ENCODE measurements at places on chromosomes 2 and 18.

- DNase-seq = no peak
Measured at GRCh38 chr2:62498739-62499138, 7.3 kb downstream of the TMEM17 start.

DNA sequence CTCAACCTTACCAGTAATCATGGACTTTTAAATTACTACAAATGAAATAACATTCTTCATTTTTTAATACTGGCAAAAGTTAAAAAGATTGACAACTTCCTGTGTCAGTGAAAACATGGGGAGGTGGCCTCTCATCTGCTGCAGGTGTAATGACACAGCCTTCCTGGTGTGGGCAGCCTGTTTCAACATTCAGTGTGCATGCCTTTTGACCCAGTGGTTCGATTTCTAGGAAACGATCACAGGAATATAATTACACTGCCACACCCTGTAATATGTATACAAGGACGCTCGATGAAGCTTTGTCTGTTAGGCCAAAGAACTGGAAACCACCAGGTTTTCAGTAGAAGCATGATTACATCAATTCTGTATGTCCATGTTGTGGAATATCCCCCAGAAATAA, 68.7 kb downstream of the MTHFD2 start:
- DNase-seq = peak; percentile 29

GRCh38 chr18:66210875-66211274, 393.0 kb downstream of the CDH19 start:
- DNase-seq = no peak

DNA sequence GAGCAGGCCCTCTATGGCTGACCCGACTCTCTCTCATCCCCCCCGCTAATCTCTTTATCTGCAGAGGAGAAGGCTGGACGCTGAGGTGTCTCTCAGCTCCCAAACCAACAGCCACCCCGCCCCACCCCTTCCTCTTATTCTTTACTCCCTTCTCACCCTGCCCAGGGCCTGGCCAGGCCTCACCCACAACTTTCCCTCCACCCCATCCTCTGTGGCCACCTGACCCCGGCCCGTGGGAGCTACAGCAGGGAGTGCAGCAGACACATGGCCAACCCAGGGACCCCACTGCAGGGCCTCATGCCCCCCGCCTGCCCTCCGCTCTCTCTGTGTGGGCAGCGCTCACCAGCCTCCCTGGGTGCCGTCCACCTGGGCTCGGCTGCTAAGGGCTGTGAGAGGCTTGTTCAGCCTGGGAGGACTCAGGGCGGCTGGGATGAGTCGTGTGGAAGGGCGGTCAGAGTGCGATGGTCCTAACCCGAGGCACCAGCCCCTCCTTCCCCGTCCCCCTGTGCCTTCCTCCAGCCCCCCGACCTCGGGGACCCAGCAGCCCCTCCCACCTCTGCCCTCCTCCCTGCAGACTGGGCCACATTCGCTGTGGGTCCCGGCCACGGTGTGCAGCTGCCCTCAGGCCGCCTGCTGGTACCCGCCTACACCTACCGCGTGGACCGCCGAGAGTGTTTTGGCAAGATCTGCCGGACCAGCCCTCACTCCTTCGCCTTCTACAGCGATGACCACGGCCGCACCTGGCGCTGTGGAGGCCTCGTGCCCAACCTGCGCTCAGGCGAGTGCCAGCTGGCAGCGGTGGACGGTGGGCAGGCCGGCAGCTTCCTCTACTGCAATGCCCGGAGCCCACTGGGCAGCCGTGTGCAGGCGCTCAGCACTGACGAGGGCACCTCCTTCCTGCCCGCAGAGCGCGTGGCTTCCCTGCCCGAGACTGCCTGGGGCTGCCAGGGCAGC, 6.8 kb downstream of the NEU4 start:
- DNase-seq = no peak

- no peak for DNase-seq
Measured at GRCh38 chr2:44056947-44057346, 61.2 kb upstream of the LRPPRC start.
